ENCODE measurements at places on chromosomes 2 and 18.

- no peak for DNase-seq
These were observed 25.3 kb downstream of the CRIM1 start for GRCh38 chr2:36380624-36381481.

DNA sequence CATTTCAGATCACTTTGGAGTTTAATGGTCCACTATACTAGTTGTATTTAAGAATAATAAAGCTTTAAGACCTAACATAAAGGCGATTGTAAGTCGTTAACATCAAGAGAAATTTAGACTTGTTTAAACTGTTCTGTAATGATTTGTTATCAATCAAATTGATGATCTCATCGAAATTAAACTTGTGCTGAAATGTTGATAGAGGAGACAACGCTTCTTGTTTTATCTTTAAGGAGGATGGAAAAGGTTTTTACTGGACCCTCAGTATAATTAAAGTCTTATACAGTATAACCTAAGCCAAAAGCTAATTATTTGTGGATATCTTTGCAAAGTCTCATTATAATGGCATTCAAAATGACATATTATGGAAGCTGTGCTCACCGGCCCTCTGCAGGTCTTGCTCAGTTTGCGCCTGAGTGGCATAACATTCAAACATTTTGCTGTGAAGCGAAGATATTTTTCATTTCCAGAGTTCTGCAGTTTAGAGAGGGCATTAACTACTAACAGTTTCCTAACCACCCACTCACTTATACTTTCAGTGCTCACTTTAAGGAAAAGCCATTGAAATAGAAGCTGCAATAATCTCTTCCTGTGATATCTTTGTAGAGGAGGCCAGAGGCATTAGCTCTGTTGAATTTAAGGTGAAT lies 1.4 kb upstream of the SERTAD2 start:
- DNase-seq: no peak

GRCh38 chr2:113370478-113371091 lies 66.9 kb upstream of the ZNG1B start:
- peak; percentile 63 for DNase-seq

DNA sequence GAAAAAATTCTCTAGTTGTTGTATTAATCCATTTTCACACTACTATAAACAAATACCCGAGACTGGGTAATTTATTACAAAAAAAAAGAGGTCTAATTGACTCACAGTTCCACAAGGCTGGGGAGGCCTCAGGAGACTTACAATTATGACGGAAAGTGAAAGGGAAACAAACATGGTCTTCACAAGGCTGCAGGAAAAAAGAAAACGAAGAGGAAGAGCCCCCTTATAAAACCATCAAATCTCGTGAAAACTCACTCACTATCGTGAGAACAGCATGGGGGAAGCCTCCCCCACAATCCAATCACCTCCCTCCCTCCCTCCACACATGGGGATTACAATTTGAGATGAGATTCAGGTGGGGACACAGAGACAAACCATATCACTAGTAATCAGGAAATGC lies 61.7 kb upstream of the SPTBN1 start:
- DNase-seq: no peak

DNA sequence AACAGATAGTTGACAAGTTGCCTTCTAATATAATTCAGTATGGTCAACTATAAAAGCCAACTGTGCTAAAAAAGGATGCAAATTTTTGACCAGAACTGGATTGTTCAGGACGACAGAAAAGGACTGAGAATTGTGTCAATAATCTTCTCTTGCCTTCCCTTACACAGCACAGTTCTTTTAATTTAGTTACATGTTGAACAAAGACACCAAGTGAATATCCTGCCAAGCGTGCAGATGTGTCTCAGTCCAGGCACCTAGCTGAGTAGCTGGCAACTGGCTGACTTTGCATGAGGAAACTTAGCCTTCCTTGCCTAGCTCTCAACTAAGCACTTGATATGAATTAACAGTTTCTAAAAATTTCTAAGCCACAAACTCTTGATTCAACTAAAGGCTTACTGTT lies 801.4 kb downstream of the BCL11A start:
- DNase-seq: no peak

DNA sequence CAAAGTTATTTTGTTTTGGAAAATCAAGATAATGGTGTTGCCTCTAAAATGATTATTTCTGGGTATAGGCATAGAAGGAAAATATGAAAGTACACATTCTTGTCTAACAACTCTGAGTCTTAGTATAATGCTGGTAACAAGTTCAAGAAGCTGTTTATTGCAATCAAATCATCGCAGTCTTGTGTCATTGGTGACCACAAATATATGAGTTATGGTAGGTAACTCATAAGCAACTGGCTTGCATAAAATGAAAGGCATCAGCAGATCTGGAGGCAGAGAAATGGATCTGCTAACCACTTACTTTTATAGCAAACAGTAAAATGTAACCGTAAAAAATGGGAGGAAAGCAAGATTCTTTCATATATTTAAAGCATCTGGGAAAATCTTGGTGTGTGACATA lies 156.2 kb upstream of the TCF4 start:
- DNase-seq: no peak

DNA sequence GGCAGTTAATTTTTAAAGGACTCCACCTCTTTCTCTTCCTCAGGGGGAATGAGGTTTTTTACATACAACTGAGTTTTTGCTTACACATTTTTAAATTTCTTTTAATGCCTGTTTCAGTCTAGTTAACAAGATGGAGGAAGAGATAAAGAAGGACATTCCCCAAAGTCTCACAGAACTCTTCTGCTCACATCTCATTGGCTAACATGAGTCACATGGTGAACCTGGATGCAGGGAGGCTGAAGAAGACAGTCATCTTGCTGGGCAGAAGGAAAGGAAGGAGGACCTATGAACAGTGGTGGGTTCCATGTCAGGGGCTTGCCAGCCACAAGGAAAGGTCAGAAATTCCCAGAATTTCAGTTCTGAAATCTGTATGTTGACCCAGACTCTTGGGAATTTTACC lies 10.4 kb upstream of the ST8SIA5 start:
- DNase-seq: no peak

- no peak for DNase-seq
These were observed 59.4 kb upstream of the NEDD4L start for GRCh38 chr18:57984490-57985115.

DNA sequence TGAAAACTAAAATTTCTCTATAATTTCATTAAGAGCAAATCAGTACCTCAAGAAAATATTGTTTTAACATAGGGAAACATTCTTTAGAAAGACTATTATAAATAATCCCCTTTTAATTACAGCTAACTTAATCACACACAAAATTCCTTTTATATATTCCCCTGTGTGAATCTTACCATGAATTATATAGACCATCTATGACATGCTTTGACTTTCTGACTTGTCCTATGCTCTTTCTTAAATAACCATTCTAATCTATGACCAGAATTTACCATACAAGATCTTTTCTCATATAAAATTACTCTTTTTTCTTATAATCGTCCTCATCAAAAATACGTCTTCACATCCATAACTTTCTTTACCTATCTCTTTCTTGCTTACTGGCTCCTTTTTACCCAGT lies 824.2 kb upstream of the FAM98A start:
- DNase-seq: no peak

- DNase-seq: no peak
These were observed 684.6 kb downstream of the PLCL1 start for GRCh38 chr2:198488964-198489363.

- no peak for DNase-seq
These were observed 428 bp downstream of the TCF4 start for GRCh38 chr18:55587418-55588110.

- DNase-seq: no peak
These were observed 38.3 kb downstream of the MYO7B start for GRCh38 chr2:127573771-127574170.

DNA sequence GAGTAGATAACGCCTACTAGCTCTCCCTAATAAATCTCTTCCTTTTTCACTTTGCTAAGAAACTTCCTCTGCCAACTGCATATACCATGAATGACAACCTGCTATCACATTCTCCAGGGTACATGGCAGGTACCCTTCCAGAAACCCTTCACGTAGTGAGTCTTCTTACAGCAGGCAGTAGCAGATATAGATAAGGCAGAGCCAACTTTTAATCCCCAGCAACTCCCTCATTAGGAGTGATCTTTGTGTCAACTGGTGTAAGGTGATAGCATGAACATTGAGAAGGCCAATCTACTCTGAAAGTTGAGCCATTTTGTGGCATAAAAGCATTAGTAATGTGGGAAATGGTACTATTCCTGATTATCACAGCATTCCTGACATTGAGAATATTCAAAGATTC lies 5.7 kb upstream of the STK17B start:
- no peak for DNase-seq

- no peak for DNase-seq
These were observed 17.8 kb downstream of the CRIM1 start for GRCh38 chr2:36373149-36373926.

GRCh38 chr2:190864375-190864774 lies 16.2 kb upstream of the GLS start:
- no peak for DNase-seq

DNA sequence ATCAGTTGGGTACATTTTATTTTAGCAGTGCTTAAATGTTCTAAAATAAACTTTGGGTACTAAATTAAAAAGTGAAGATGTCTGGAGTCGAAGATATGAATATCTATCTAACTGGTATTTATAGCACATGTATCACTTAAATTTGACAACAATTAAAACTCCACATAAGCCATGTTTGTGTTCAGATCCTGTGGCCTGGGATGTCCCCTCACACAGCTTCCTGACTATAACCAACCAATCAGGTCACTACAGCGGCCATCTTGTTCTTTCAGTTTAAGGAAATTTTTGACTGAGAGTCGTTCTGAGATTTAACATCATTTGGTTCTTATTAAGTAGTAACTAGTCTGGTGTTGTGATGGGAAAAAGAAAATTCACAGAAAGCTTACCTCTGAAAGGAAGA lies 170.7 kb upstream of the NRP2 start:
- no peak for DNase-seq

GRCh38 chr2:195891081-195891480 lies 177.6 kb downstream of the DNAH7 start:
- no peak for DNase-seq

DNA sequence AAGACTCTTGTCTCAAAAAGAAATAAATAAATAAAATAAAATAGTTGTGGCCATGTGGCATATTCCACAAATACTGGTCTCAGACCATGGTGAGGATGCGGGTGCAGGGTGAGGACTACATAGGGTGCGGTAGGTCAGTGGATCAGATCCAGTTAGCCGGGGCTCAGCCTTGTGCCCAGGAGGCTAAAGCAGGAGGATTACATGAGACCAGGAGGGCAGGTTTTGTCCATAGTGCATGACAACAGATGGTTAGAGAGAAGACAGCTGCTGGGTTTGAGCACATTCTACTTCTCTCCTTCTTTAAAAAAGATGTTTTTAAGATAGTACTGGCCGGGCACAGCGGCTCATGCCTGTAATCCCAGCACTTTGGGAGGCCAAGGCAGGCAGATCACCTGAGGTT lies 12.8 kb upstream of the PSD4 start:
- DNase-seq: no peak

GRCh38 chr2:215601990-215602721 lies 166.3 kb upstream of the FN1 start:
- DNase-seq: no peak

DNA sequence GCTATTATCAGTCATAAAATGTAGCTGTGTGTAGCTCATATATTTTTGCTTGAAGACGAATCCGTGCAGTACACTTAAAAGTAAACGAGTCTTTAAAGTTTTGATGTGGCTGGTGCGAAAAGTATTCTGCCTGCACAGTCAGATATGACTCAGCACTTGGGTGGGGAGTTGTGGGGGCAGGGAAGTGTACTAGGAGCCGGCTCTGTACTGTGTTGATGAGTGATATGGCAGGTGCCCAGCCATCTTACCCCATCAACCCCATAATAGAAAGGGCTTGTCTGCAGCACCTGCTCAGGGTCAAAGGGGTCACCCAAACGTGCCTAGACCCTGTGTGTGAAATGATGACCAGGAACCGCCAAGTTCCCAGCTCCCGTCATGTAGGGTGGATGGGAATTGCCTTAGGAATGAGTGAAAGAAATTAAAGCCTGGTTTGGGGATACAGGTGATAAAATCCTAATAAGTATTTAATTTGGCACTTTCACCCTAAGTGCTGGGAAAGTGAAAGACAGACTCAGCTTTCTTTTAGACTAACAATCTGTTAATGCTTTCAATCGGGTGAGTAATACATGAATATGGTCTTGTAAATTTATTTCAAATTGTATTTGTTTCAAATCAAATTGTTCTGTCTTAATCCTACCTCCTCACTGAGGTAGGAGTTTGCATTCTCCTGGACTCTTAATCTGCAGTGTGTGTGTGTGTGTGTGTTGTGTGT lies 48.0 kb downstream of the BCL2L11 start:
- DNase-seq: peak; percentile 82

DNA sequence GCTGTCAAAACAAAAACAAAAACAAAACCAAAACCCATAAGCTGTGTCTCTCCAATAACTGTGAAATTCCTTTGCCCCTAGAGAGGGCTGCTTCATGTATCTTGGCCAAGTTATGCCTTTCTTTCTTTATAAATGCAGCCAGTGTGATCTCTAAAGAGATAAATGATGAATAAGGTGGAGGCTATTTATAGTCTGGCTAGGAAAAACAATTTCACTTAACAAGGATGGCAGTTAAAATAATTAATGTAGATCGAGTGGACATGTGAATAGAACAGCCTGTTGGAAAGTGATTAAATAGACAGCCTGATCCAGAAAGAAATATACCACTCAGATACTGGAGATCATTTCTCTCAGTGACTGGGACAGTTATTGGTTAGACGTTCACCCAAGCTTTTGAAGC lies 1666.9 kb upstream of the CELF4 start:
- DNase-seq: no peak

- DNase-seq: no peak
These were observed 507.9 kb upstream of the CDH2 start for GRCh38 chr18:28684746-28685355.

GRCh38 chr2:220783671-220784070 lies 788.4 kb downstream of the EPHA4 start:
- DNase-seq: no peak

- DNase-seq: no peak
These were observed 108.4 kb upstream of the ALK start for GRCh38 chr2:30029804-30030203.

GRCh38 chr2:100416397-100416934 lies 1.0 kb downstream of the CHST10 start:
- no peak for DNase-seq

GRCh38 chr2:45834372-45834771 lies 182.9 kb downstream of the PRKCE start:
- DNase-seq: no peak

DNA sequence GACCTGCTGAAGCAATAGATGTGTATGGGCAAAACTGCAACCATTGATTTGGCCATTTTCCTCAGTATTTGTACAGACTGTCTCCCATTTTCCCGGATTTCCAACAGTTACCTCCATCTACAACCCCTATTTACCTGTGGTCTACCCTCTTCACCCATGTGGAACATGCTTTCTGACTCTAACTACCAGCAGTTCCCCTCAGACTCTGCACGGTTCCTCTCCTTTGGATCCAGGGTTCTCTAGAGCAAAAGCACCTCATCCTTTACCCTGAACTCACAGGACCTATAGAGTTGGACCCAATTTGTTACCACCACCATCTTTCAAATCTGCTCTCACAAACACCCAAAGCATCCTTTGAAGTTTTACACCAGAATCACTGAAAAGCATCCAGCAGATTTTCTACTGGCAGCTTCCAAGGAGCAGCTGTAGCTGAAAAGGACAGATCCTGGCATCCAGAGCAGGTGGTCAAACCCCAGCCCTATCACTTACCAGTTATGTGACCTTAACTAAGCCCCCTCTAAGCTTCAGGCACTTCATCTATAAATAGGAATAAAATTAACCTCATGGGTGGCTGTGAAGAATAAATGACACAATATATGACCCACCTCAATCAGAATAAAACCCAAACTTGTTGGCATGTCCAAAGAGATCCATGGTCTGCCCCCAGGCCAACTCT lies 15.3 kb downstream of the CYTIP start:
- DNase-seq: no peak

Measured in stimulated activated CD4-positive, alpha-beta T cell treated with anti-CD3 and anti-CD28 coated beads, Interleukin-4, amount 100 ng/mL, for 4 hours (primary cell).